ENCODE measurements at places on chromosomes 7 and 10.
A peak's percentile ranks its signal among the peaks of the same experiment; 100 is the strongest.

GRCh38 chr10:86673216-86673826 lies 5.0 kb downstream of the LDB3 start:
- DNase-seq = no peak

DNA sequence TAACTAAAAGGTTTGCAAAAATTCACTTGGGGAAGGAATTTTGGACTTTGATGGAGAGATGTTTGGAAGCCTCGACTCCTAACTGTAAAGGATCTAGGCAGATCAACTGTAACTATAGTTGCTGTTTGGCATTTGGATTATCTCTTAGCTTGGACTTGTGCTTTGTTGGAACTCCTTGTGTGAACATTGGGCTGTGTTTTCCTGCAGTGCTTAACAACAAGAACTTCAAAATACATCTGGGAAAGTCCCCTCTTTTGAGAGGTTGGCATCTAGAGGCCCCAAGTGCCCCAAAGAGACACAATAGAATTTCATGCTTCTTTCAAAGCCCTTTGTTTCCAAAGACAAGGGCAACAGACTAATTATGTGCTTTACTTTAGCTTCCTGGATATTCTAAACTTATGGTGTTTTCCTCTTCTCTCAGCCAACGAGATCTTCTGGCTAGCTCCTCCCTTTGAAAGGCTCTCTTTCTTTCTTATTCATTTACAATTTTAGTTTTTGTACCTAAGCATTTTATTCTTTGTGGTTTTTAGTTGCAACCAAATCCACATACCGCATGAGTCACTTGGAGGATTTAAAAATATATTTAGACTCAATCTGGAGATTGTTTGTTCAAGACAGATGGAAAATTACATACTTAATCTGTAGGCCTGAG lies 11.6 kb downstream of the ABCA13 start:
- no peak for DNase-seq

DNA sequence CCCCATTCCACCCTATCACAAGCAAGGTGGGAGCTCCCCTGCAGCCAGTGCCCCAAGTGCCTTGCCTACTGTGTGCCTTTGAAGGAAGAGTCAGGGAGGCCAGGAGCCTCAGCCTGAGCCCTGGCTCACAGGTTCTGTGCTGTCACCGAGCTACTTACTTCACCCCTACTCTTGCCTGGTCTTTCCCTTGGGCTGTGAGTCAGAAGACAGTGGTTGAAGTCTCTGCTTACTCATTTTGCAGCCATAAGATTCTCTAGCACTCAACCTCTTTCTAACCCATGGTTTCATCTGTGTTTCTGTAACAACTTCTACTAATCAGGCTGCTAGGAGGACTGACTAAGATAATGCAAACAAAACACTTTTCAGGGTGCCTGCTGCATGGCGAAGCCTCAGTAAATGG lies 114.5 kb downstream of the PLCE1 start:
- DNase-seq = no peak

GRCh38 chr7:37765421-37765829 lies 81.9 kb downstream of the GPR141 start:
- DNase-seq = no peak

- no peak for DNase-seq
Observed at GRCh38 chr10:63929831-63930467, 408.7 kb downstream of the REEP3 start.

DNA sequence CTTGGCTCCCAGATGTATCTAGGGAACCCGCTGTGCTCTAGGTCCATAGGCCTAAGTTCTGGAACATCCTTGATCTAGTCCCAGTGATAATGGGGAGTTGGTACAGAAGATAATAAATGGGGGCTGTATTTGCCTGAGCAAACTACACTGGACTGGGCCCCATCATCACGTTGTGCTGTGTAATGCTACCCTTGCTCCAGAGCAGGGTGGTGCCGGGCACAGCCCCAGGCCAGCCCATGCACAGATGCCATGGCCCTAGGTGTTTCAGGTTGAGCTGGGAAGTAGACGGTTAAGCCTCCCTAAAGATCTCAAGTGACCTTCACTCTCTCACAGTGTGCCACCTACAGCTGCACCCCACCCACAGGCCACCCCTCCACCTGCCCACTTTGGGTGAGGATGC lies 53.2 kb downstream of the STRA8 start:
- no peak for DNase-seq

GRCh38 chr10:76231286-76231934 lies 800.0 kb downstream of the LRMDA start:
- no peak for DNase-seq

DNA sequence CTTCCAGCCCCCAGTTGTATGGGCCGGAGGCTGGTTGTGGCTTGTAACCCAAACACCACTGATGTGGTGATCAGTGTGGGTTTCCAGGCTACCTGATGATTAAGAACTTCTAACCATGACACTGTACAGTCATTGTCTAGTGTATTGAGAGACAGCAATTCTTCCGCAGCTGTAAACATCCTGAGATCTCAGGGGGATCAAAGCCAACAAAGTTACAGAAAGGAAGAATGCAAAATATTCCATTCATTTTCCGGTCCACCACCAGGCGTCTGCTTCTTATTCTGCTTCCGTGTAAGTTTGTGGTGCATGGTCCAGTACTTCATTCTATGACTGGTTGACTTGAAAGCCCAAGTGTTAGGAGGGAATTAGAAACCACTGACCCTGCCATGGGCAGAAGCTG lies 10.3 kb upstream of the GLI3 start:
- no peak for DNase-seq

DNA sequence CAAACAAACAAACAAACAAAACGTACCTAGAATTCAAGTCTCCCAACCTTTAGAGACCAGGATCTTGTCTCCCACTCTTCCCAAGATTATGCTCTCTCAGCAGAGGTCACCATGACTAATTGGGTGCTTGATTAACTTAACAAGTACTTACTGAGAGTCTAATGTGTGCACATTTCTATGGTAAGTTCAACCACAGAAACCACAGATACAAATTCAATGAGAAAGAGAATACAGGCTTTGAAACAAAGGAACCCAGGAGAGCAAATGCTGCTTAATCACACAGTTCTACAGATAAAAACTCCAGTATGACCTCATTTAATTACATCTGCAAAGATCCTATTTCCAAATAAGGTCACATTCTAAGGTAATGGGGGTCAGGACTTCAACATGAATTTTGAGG lies 142.8 kb downstream of the DNAJC1 start:
- DNase-seq = no peak

- no peak for DNase-seq
Observed at GRCh38 chr10:69817078-69817581, 15.4 kb downstream of the COL13A1 start.

DNA sequence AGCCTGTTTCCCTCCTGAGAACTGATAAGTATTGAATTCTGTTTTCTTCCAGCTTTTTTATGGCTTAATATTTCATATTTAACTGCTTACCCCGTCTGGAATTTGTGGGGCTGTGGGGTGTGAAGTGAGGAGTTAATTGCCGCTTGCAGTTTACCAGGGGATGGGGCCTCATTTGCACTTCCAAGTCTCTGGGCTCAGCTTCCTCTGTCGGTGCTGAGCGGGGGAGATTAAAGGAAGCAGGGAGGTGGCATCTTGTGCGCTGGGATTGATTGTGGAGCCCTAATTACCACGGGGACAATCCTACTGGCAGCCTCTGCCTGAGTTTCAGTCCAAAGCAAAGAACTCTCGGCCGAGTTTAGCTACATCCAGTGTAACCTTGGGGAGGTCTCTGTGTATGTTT lies 33.4 kb downstream of the ELFN1 start:
- DNase-seq = no peak

GRCh38 chr7:120307991-120308545 lies 35.1 kb downstream of the KCND2 start:
- no peak for DNase-seq

DNA sequence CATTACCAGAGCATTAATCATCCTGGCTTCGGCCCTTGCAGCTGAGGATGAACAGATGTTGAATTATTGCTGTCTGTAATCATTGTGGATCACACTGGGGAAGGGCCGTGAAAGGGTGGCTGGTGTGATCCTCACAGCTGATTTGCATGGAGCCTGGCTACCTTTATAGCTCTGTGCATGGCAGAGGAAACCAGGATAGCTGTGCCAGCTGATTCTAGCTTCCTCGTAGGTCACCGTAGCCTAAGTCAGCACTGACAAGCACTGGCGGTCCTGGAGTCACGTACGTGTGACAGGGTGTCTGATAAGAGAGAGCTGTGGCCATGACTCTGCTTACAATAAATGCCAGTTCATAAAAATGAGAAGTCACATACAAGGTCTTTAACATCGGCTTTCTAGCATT lies 76.5 kb downstream of the INSYN2A start:
- no peak for DNase-seq

DNA sequence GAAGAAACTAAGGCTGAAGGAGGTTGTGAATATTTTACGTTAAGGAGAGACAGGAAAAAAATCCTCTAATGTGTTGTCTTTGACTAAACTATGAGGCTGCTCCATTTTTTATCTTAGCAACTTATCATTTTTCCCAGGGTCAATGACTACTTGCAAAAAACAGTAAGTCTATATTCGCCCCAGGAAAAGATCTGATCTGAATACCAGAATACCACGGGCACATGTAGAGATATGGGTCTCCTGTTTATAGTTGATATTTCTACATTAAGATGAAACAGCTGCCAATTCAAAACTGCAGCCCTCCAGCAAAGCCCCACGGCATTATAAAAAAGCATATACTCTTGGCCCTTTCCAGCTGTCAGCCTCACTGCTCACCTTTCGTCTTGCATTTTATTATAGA lies 358.4 kb downstream of the SH2D4B start:
- DNase-seq = no peak

- DNase-seq = no peak
Observed at GRCh38 chr7:47649919-47650318, 68.0 kb upstream of the TNS3 start.

GRCh38 chr7:73626814-73627213 lies 2.5 kb upstream of the MLXIPL start:
- peak; percentile 35 for DNase-seq
